Activated CD8-positive, alpha-beta T cell treated with anti-CD3 and anti-CD28 coated beads for 36 hours (primary cell): ENCODE measurements at places on chromosomes 5 and 9.

DNA sequence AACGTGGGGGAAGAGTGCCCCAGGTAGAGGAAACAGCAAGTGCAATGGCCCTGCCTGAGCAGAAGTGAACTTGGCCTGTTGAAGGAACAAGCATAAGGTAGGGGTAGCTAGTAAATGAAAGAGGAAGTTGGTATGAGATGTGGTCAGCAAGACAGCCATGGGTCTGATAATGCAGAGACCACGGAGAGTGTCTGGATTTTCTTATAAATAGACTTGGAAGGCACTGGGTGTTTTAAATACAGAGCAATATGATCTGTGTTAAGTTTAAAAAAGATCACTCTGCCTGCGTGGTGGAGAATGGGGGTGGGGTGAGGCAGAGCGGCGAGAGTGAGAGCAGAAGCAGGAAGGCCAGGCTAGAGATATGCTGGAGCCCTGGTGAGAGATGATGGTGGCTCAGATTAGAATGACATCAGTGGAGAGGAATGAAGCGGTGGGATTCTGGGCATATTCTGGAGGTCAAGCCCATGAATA lies 4.2 kb downstream of the ADAM19 start:
- H3K36me3 ChIP-seq = peaks cover 2% of the 10 kb centered on the region
- H3K27ac ChIP-seq = peak overlapping the region; percentile 73
- H3K4me3 ChIP-seq = peak overlapping the region; percentile 11
- H3K27me3 ChIP-seq = peaks cover 25% of the 10 kb centered on the region
- peaks cover 34% of the 10 kb centered on the region for H3K4me1 ChIP-seq

DNA sequence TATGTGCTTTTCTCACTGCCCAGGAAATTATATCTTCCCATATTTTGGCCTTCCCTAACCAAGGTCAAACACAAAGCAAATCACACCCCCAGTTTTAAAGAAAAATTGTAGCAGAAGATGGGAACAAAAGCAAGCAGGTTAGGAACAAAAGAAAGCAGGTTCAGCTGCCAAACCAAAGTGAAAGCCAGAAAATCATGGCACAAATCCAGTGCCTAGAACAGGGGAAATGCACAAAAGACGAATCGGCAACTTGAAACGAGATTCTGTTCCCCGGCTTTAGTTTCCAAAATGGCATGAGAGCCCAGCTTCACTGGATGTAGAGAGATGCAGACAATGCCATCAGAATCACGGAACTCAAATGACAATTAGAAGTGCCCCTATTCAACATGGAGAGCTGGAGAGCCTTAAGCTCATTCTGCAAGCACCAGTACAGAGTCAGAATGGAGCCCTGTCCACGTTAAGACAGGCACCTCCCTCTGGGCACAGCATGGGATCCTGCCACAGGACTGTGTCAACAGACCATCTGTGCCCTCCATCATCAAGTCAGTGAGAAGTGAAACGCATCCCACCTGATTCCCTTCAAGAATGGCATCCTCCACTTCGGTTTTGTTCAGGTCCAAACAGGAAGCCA lies 13.8 kb downstream of the DNAH5 start:
- no peak overlapping the region for H3K27ac ChIP-seq
- H3K27me3 ChIP-seq = no peaks in the 10 kb centered on the region
- no peaks in the 10 kb centered on the region for H3K4me1 ChIP-seq
- H3K4me3 ChIP-seq = no peak overlapping the region
- H3K36me3 ChIP-seq = no peaks in the 10 kb centered on the region
- DNase-seq = no peak

DNA sequence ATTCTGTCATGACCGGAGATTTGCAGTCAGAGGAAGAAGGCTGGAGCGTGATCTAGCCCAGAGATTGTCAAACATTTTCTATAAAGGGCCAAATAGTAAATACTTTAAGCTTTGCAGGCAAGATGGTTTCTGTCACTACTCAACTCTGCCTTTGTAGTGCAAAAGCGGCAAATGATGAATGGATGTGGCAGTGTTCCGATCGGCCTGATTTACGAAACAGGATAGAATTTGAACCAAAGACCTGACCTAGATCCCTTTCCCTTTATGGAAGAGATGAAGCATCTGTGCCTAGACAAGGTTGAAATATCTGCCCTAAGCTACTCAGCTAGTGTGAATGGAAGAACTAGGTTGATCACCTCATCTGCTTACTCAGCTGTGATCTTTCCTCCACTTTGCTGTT lies 209.5 kb downstream of the YTHDC2 start:
- H3K36me3 ChIP-seq = no peaks in the 10 kb centered on the region
- H3K27me3 ChIP-seq = no peaks in the 10 kb centered on the region
- H3K4me3 ChIP-seq = no peak overlapping the region
- H3K27ac ChIP-seq = no peak overlapping the region
- DNase-seq = no peak
- no peaks in the 10 kb centered on the region for H3K4me1 ChIP-seq

- peak overlapping the region; percentile 95 for H3K27ac ChIP-seq
- H3K27me3 ChIP-seq = no peaks in the 10 kb centered on the region
- peaks cover 91% of the 10 kb centered on the region for H3K4me1 ChIP-seq
- DNase-seq = no peak
Measured at GRCh38 chr5:119336262-119336661, 19.6 kb upstream of the TNFAIP8 start.

GRCh38 chr9:111897601-111898137 lies 1.1 kb downstream of the UGCG start:
- no peak overlapping the region for H3K27ac ChIP-seq
- H3K4me3 ChIP-seq = no peak overlapping the region
- peaks cover 6% of the 10 kb centered on the region for H3K4me1 ChIP-seq
- peaks cover 5% of the 10 kb centered on the region for H3K36me3 ChIP-seq

GRCh38 chr9:77402286-77402685 lies 225.0 kb downstream of the VPS13A start:
- H3K4me3 ChIP-seq = no peak overlapping the region
- H3K27me3 ChIP-seq = no peaks in the 10 kb centered on the region
- no peak for DNase-seq
